ENCODE measurements at places on chromosomes 13 and 19.

- DNase-seq, result no peak
Observed at GRCh38 chr13:113407103-113407530, 43.2 kb upstream of the GRTP1 start.

DNA sequence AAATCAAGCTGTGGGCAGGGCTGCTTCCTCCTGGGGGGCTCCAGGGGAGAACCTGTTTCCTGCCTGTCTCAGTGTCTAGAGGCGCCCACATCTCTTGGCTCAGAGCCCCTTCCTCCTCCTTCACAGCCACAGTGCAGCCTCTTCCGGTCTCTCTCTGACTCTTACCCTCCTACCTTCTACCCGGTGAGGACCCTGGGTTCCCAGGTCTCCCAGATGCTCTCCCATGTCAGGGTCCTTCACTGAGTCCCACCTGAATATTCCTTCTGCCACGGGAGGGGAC is 153.1 kb downstream of the KDM4B start:
- no peak for DNase-seq

DNA sequence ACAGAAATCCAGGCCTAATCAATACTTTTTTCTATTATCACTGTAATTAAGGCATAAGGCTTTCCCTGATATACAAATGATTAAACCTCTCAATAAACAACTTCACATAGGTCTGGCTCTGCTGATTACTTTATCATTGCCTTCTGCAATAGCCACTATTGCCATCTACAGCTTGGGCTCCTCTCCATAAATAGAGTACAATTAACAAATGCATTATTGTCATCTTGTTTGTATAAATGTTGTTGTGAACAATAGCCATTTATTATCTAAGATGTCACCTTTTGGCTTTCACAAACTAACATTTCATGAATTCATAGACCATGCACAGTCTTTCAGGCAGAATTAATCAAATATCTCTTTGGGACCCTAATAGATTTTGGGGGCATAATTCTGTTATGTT is 53.3 kb downstream of the NHLRC3 start:
- DNase-seq, result no peak

DNA sequence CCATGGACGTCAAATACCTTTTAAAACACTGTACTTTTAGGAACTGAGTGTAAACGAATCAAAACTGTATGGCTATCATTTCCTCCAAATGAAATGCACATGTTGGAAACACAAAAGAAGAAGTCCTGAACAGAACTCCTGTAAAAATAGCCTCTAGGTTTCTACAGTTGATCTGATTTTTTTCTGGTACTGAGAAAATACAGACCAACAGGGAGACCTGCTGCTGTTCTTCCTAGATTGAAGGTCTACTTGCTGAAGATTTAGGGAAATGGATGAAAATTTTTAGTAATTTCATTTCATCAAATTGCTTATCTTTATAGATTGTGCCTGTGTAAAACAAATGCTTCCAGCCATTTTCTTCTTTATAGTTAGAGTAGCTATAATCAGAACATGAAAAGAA is 520.4 kb downstream of the SLITRK6 start:
- no peak for DNase-seq

- no peak for DNase-seq
Observed at GRCh38 chr13:29578300-29579085, 17.0 kb downstream of the SLC7A1 start.

DNA sequence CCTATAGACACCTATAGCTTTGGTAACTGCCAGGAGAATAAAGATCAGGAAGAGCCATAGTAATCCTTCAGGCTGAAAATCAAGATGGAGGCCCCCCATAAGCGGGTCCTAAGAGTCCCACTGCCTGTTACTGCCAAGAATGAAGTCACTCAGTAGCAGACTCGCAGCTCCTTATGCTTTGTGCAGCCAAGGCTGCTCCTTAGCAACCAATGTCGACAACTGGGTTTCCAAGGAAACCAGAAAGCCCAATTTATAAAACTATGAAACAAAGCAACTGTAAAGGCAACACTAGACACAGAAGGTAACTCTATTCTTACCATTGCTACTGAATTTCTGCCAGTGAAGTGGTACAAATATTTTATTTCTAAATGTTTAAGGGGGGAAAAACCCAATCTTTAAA is 56.5 kb downstream of the DCLK1 start:
- DNase-seq, result no peak

Measured in effector memory CD4-positive, alpha-beta T cell (primary cell).